ENCODE measurements at places on chromosomes 2 and 18.

- no peak for DNase-seq
These were observed 563.9 kb downstream of the DCC start for GRCh38 chr18:52903857-52904256.

DNA sequence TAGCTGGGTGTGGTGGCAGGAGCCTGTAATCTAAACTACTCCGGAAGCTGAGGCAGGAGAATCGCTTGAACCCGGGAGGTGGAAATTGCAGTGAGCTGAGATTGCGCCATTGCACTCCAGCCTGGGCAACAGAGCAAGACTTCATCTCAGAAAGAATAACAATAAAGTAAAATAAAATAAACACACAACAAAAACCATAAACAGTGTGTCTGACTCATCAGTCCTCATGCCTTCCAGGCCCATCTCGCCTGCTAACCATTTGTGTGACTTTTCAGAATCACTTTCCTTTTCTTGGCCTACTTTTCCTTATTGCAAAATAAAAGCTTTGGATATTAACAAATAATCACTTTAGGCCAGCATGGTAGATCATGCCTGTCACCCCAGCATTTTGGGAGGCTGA, 42.0 kb upstream of the ASXL2 start:
- DNase-seq = no peak

DNA sequence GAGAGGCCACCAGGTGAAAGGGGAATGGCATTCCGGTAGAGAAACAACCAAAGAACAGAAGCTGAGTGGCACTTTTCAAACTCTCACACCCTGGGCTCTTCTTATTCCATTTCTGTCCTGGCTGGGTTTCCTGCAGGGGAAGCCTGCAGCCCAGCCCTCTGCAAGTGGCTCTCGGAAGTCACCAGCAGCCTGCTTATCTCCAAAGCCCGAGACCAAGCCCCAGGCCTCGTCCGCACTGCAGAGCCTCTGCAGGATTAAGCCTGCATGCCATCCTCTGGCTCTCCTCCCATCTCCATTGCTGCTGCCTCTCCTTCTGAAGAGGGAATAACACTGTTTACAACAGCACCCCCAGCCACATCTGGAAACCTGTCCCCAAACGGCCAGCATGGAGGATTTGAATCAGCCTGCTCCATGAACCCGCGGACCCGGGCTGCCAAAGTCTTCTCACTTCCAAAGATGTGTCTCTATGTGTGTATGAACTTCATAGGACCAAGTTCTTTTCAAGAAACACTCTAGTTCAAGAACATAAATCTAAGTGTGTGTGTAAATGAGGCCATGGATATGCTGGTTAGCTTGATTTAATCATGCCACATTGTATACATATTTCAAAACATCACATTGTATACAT, 54.2 kb downstream of the DIPK1C start:
- no peak for DNase-seq

GRCh38 chr2:142892715-142893114, 15.3 kb downstream of the KYNU start:
- no peak for DNase-seq

GRCh38 chr2:32502941-32503340, 124.9 kb upstream of the TTC27 start:
- no peak for DNase-seq

DNA sequence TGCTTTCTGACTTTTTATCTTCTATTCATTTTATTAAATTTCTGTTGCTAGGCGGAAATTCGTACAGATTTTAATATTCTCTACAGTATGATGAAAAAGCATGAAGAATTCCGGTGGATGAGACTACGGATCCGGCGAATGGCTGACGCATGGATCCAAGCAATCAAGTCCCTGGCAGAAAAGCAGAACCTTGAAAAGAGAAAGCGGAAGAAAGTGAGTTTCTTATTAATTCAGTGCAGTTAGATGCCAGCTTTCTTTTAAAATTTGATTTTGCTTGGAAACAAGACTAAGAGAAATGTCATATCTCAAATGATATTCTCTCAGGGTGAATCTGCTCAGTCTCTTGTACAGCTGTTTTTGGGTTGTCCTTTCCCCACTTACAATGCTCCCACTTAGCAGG, 84.3 kb downstream of the MGAT5 start:
- DNase-seq = no peak

DNA sequence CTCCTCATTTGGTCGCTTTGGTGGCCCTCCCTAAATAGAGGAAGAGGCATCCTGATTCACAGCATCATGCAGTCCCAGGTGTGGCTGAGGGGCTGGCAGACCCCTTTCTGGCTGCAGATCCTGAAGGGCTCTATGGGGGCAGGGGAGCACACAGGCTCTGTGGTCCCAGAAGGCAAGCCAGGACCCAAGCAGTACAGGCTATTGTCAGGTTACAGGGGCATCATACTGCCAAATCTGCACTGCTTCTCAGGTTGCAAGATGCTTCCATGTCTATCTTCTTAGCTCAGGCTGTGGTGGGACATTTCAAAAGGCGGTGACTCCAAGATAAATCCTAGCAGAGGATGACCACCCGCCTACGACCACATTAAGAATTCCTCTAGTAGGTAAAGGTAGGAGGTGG, 54.3 kb downstream of the TTC32 start:
- no peak for DNase-seq

- DNase-seq = no peak
These were observed 277.3 kb downstream of the GALR1 start for GRCh38 chr18:77526962-77527361.

GRCh38 chr2:221553333-221553732, 18.8 kb downstream of the EPHA4 start:
- DNase-seq = no peak

DNA sequence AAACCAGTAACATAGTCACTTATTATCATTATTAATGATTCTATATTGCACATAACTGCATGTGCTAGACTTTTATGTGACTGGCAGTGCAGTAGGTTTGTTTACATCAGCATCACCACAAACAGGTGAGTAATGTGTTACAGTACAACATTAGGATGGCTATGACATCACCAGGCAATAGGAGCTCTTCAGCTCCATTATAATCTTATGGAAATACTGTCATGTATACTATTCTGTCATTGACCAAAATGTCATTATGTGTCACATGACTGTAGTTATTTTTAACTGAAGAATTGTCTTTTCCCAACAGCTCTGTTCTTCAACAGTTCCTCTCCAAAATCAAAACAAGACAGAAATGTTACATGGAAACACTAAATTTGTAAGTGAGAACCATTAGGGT, 96.3 kb downstream of the C18orf54 start:
- DNase-seq = no peak

- DNase-seq = no peak
These were observed 147.8 kb downstream of the PMAIP1 start for GRCh38 chr18:60047556-60047955.

- DNase-seq = no peak
These were observed 31.0 kb downstream of the CENPA start for GRCh38 chr2:26816893-26817292.

GRCh38 chr2:144986691-144987090, 466.8 kb upstream of the ZEB2 start:
- DNase-seq = no peak

DNA sequence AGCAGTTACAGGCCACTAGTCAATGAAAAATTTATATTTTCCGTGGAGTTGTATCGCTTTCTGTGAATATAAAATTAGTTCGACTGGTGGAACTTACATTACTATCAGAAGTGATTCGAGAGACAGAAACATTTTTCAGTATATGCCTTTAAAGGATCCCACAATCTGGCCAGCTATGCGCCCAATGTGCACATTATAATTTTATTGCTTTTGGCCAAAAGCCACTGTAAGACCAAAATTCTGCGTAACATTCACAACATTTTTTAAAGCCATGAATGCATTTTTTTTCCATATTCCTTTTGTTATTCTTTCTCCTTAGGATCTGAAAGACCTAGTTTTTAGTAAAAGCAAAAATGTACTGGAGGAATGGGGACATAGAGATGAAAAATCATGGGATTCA, 131.0 kb upstream of the CHAC2 start:
- no peak for DNase-seq

- DNase-seq = no peak
These were observed 41.6 kb downstream of the RBBP8 start for GRCh38 chr18:22974707-22975106.

- DNase-seq = no peak
These were observed 281.3 kb downstream of the ZNF804A start for GRCh38 chr2:184879671-184880070.

GRCh38 chr18:72378016-72378415, 166.1 kb downstream of the CBLN2 start:
- no peak for DNase-seq

DNA sequence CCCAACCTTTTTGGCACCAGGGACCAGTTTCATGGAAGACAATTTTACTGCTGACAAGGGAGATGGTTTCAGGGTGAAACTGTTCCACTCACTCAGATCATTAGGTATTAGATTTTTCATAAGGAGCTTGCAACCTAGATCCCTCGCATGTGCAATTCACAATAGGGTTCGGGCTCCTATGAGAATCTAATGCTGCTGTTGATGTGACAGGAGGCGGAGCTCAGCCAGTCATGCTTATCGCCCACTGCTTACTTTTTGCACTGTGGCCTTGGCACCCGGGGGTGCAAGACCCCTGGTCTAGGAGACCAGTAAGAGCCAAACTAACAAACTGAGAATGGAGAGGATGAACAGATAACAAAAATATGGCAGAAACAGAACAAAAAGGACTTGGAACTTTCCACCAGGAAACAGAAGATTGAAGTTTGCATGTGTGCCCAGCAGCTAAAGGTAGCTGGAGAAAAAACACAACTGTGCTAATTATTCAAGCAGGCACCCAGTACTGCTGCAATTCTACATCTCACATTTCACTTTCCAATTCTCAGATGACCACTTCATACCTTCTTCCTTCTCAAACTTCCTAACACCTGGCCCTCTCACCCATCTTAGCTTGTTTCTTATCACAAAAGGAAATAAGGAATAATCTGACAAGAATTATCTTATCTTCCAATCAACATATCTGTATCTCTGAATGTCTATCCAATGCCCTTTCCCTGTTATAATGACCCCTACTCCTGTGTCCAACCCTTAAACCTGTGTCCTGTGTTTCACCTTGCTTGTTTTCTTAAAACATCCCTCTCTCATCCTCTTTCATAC, 24.8 kb downstream of the SP3 start:
- DNase-seq = no peak

GRCh38 chr2:163887182-163887581, 151.4 kb upstream of the FIGN start:
- no peak for DNase-seq

- no peak for DNase-seq
These were observed 4.8 kb upstream of the LYPD6B start for GRCh38 chr2:149033716-149034115.

Measured in GF-D8 (cell line).